ENCODE measurements at places on chromosomes 7 and 10.

DNA sequence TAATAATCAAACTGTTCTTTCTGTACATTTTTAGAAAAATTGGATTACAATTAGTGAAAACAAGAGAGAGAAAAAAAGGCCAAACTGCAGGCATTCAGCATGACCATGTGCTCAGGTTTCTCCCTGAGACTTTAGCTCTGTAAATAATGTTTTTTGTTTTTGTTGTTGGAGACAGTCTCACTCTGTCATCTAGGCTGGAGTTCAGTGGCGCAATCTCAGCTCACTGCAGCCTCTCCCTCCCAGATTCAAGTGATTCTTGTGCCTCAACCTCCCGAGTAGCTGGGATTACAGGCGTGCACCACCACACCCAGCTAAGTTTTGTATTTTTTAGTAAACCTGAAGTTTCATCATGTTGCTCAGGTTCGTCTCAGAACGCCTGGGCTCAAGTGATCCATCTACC lies 23.0 kb downstream of the BZW2 start:
- DNase-seq = no peak

DNA sequence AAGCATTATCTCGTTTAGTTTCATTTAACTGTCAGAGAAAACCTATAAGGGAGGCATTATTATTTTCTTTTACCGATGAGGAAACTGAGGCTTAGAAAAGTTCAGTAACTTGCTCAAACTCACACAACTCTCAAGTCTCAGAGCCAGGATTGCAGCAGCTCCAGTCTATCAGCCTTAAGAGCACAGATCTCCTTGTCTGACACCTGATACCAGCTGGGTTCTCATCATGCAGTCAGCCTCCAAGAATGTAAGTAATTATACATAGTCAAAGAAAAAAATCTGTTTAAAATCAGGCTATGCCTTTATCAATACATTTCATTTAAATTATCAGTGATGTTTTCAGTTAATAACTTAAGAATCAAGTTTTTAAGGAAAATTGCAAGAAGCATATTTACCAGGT lies 236.6 kb upstream of the TCF7L2 start:
- DNase-seq = no peak

DNA sequence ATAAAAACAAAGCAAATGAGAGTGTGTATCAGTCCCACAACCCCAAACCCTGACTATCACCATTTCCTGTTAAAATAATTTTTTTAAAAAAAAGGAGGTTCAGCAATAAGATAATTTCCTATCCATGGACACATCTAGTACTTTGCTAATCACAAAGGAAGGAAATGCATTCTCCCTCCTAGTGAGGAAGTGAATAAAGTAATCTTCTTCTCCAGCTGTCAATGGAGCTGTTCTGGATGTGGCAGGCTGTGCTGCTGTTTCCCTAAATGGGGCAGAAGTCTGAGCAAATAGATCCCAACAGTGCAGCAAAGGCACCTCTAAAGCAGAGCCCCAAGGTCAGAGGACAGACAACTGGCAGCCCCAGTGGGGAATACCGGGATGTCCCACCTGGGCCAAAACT lies 540.0 kb downstream of the KCNMA1 start:
- DNase-seq = no peak

GRCh38 chr10:132538031-132538789 lies 623 bp downstream of the INPP5A start:
- no peak for DNase-seq

- DNase-seq = peak; percentile 89
Observed at GRCh38 chr10:75210282-75211006, at the start of gene VDAC2. TSS of gene VDAC2 (plus strand) at chr10:75210796. CDS start at chr10:75211159, 363 bp downstream.

DNA sequence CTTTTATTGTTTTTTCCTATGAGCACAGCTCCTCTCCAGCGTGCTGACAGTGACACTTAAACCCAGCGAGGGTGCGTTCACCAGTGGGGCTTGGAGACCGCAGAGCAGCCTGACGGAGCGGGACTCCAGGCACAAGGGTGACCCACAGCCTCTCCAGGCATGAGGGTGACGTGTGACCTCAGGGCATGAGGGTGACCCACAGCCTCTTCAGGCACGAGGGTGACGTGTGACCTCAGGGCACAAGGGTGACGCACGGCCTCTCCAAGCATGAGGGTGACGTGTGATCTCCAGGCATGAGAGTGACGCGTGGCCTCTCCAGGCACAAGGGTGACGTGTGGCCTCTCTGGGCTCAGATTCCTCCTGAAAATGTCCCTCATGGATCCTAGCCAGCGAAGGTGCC lies 164.3 kb upstream of the TCERG1L start:
- DNase-seq = no peak

DNA sequence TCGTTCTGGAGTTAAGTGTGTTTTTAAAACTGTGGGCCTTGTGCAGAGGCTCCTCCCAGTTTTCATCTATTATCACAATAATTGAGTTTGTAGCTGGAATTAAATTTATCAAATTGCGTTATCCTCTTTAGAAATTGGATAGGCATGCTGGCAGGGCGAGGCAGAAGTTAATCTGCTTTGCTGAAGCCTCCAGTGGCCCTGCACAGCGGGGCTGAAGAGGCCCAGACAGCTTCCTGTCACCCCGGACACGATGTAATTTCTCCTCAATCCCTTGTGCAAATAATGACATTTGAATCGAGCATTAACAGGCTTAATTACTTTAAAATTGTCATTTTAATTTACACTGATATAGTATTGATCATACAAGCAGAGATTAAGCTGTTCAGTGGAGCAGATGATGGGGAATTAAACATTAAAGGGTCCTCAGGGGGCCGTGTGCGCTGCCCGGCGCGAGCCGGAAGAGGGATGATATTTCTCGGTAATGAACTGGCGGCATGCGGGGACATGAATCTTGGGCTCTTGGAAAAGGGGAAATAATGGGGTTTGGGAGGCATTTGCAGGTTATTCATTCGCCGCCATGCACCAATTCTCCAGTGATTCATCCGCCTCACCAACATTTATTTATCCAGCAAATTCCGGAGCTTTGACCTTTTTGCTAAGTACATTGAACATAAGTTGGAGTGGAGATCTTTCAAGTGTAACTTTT lies 118.5 kb downstream of the NKX6-2 start:
- no peak for DNase-seq

GRCh38 chr10:97593421-97593820 lies 3.9 kb downstream of the C10orf62 start:
- no peak for DNase-seq

- no peak for DNase-seq
Observed at GRCh38 chr10:124566981-124567835, 105.6 kb downstream of the LHPP start.

DNA sequence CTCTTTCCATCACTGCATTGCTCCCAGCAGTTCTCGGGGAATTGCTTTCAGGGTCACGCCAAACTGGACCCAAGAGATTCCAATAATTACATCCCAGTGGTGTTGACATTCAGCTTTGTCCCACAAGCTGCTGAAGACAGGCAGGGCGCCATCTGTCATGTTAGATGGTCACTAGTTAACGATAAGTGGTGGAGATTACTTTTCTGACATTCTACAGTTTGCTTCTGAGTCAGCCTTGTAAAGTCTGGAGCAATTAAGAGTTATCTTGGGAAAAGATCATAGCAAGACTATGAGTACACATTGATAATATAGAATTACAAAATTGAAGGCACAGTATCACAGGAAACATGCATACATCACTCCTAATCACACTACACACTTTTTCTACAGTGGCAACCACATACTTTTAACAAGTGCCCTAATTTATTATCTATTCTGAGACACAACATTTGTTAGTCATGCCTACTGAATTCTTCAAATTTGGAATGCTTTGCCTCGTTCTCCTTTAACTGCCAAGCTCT lies 41.9 kb downstream of the SEMA3C start:
- DNase-seq = no peak

DNA sequence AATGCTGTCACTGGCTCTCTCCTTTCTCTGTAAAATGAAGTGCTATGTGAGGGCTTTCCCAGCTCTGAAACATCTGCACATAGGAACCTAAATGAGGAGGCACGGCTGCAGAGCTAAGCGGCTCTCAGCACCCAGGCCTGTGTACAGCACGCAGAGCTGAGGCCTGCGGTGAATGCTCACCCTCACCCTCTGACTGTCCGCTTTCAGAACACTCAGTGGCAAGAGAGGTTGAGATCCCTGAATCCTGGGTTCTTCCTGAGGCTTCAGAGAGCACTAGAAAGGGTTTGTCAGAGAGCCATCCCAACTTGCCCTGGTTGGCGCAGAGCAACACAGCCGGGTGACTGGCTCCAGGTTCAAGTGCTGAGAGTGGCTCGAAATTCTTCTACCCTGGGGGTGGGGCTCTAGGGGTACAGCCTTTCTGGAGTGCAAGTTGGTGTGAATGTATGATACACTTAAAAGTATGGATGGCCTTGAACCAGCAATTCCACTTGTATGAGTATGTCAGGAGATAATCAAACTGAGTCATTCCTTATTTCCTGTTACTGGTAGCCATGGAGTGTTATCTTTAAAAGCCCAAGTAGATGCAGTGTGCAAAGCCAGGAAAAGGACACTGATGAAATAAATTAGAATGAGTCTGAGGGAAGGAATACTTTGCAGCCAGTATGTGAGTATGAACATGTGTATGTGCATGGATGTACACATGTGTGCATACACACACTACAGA lies 1.7 kb upstream of the CCDC201 start:
- no peak for DNase-seq

GRCh38 chr7:24715661-24716479 lies 41.4 kb downstream of the GSDME start:
- DNase-seq = no peak

Data from stimulated activated CD4-positive, alpha-beta T cell treated with anti-CD3 and anti-CD28 coated beads, Interleukin-4, amount 100 ng/mL, for 48 hours (primary cell).